ENCODE measurements at places on chromosomes 1 and 21.

- no peak for DNase-seq
Measured at GRCh38 chr21:40178726-40179125, 311.5 kb downstream of the PCP4 start.

- no peak for DNase-seq
Measured at GRCh38 chr1:192758492-192758891, 50.3 kb upstream of the RGS2 start.

GRCh38 chr1:157880621-157881020 lies 39.0 kb upstream of the CD5L start:
- no peak for DNase-seq

DNA sequence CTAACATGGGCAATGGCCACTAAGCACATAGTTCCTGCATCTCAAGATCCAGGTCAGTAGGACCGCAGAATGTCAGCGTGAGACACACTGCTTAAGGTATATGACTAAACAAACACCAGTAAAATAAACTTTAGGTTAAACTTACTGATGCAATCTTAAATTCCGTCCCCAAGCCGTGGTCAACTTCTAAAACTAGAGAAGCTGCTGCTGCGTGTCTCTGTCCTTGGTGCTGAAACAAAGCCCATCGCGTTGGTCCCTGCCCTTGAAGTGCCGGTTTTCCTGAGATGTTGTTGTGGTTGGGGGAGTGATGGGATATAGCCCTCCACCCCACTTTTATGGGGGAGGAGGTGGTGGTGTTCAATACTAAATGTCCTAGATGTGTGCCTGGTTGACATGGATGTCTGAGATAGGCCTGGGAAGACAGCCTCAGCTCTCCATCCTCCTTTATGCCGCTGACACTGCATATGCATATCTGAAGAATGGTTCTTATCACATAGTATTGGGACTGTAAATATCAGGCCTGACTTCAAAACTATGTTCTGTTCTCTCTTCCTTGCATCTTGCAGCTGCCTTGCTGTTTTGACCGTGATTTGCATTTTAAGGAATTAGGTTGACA lies 72.0 kb upstream of the KCNA3 start:
- DNase-seq: no peak

- DNase-seq: no peak
Measured at GRCh38 chr1:206535853-206536188, 28.5 kb downstream of the RASSF5 start.

DNA sequence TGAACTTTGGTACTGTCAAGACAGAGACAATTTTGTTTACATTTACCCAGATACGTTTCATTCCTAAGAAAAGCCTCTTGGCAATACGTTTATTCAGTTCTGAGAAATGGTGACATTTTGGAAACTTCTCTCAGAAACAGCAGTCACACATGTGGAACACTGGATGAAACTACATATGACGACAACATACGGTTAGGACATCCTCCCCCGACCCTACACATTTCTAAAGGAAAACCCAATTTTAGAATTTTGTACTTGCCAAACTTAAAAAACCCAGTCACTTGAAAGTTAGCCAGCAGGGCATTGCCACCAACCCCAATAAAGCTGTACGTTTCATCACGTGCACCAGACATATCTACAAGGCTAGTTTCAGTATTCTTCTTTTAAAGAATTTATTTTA lies 56.8 kb downstream of the ITGB3BP start:
- DNase-seq: no peak

- no peak for DNase-seq
Measured at GRCh38 chr1:46747683-46748288, 28.9 kb upstream of the EFCAB14 start.

DNA sequence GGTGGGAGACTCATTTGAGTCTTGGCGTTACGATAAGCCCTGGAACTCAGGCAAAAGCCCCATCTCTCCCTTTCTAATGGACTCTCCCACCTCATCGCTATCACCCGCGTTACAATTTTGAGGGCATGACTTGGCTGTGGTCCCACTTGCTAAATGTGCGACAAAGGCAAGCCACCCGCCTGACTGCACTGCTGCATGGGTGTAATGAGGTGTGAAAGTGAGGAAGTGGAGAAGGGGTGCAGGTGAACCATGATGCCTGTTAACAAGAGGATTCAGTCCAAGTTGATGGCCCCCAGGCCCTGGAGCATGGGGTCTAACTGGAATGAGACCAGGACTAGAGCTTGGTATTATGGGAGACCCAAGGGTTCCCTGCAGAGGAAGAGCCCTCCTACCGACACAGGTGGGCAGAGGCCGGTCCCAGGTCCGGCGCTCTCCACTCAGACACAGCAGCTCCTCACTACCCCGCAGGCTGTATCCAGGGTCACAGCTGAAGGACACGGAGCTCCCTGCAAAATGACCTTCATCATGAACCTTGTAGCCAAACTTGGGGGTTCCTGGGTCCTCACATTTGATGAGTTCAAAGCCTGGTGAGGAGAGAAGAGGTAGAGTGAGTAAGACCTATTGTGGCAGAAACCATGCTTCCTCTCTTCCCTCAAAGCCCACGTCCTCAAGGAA lies 165.4 kb upstream of the HMGB4 start:
- peak; percentile 2 for DNase-seq

DNA sequence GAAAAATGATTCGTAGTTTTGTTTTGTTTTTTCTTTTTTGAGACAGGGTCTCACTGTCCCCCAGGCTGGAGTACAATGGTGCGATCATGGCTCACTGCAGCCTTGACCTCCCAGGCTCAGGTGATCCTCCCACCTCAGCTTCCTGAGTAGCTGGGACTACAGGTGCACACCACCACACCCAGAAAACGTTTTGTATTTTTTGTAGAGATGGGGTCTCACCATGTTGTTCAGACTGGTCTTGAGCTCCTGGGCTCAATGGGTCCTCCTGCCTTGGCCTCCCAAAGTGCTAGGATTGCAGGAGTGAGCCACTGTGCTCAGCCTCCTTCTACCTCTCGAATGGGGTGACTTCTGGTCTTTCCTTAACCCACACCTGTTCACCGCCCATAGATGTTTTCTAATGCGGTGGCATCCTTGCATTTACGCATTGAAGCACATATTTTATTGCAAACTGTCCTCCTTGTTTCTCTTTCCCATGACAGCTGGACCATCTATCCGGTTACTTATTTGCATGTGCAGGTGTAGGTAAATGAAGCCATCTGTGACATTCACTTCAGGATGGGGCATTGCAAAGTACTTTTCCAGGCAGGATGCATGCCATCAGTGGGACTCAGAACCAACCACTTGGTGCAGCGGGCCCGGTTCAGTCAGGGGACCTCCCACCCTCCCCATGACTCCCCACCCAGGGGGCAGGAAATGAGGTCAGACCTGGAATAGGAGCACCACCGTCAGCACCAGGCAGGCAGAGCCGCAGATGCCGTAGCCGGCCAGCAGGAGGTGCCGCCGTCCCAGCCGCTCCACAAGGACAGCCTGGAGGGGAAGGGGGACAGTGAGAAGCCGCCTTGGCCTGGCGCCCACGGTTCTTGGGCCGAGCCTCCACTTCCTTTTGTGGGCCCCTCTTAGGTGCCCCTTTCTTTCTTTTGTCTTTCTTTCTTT lies 16.5 kb downstream of the SLC2A7 start:
- DNase-seq: no peak

GRCh38 chr1:100575406-100575805 lies 37.5 kb downstream of the GPR88 start:
- no peak for DNase-seq

DNA sequence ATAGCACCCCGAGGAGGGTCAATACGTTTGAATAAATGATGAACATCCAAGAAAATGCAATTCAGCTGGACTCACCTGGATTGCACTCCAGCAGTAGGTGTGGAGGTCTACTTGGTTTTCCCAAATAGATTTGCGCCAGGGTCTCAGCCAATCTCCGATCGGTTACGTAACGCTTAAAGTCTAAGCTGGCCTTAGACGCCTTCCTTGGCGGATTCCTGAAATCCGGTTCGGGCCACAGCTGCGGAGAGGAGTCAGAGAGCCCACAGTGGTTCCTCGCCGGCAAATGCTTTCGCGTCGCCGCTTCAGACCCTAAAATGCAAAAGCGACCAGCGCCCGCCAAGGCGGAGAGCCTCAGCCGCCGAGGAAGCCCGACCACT lies 322 bp downstream of the TFB2M start:
- no peak for DNase-seq

DNA sequence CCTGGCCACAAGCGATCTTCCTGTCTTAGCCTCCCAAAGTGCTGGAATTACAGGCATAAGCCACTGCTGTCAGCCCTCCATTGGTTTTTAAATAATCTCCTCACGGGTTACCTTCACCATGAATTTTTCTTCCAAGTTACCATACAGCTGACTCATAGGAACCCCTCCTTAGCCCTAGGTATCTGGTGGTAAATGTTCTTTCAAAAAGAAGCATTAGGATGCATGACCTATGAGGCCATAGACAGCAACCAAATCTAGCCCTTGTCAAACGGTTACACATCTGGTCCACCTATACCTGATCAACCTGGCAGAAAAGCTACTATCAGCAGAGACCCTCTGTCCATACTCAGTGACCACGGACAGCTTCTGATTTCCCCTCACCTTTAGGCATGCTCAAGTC lies 12.7 kb upstream of the DEGS1 start:
- DNase-seq: no peak

DNA sequence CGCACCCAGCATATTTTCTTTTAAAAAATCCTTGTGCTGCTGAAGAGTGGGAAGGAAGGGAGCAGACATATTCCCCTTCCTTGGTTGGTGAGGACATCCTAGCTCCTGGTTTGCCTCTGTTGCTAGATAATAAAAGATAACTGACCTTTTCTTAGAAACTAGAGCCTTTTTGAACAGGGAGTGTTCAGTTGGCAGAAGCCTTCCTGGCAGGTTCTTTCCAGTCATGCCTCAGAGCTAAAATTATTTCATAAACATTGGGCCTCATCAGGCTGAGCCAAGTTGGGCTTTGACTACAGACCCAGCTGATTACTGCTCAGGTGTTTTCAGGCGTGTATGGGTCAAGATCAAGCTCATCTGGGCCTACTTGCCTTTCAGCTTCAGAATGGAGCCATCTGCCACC lies 22.7 kb upstream of the SH3BGRL3 start:
- DNase-seq: no peak

DNA sequence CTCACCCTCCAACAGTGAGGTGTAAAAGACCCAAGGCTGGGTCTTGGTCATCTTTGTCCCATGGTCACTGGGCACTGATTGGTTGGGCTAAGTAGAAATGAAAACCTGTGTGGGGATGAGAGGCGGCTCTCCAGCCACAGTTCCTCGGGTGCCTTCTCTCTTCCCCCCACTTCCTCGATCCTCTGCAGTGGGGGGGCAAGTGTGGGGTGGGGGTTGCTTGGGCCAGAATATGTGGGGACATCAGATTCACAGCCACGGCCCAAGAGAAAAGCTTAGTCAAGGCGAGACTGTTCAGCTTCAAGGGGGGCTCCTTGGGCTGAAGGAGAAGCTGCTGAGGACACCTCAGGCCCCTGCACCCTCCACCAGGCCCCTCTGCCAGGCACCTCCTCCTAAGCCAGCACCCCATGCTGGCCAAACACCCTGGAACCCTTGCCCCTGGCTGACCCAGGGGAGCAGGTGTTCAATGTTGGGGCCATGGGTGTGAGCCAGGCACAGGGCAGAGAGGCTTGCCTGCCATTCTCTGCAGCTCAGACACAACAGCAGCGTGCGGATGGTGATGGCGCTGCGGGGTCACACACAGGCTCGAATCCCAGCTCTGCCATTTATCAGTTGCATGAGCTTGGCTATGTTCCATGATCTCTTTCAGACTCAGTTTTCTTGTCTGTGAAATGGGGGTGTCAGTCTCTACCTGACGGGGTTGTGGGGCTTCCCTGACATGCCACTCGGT lies 21.0 kb upstream of the TNFRSF1B start:
- DNase-seq: no peak

GRCh38 chr1:41534181-41535076 lies 49.9 kb upstream of the EDN2 start:
- DNase-seq: no peak

- no peak for DNase-seq
Measured at GRCh38 chr1:180859306-180859705, 53.4 kb upstream of the KIAA1614 start.

DNA sequence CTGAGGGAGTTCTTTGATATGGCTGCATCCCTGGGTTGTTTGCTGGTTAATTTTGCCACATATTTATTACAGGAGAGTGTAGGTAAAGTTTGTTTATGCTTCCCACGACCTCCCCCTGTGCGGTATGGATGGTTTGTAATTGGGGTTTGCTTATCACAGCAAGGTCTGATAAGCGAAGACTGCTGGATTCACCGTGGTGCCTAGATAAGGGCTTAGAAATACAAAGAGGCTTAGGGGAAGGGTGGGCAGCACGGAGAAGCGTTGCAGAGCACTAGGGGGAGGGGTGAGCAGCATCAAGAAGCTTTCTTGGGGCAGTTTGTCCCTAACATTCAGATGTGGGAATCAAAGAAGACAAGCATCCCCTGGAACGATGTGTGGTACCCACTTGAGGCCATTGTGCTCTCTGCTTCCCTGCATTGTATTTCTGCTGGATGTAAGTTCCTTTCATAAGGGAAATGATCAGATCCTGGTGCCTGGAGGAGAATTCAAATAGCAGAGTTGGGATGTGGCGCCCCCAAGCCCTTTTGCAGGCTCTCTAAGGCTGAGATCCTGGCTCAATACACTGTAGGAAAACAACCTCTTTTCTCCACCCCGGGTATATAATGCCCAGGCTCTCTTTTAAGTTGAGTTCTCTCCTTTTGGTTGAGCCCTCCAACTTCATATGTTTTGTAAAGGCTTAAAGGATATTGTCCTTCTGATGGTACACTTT lies 598.1 kb upstream of the ADGRL4 start:
- no peak for DNase-seq

- DNase-seq: no peak
Measured at GRCh38 chr1:65210325-65210724, 62.3 kb downstream of the AK4 start.

GRCh38 chr1:63906047-63906704 lies 132.4 kb downstream of the ROR1 start:
- DNase-seq: peak; percentile 31

Measured in kidney (tissue), 22 donors.